Type B pancreatic cell (in vitro differentiated cells): ENCODE measurements at places on chromosomes 5 and 9.

- DNase-seq, result no peak
These were observed 24.0 kb downstream of the HNRNPK start for GRCh38 chr9:83956086-83956435.

DNA sequence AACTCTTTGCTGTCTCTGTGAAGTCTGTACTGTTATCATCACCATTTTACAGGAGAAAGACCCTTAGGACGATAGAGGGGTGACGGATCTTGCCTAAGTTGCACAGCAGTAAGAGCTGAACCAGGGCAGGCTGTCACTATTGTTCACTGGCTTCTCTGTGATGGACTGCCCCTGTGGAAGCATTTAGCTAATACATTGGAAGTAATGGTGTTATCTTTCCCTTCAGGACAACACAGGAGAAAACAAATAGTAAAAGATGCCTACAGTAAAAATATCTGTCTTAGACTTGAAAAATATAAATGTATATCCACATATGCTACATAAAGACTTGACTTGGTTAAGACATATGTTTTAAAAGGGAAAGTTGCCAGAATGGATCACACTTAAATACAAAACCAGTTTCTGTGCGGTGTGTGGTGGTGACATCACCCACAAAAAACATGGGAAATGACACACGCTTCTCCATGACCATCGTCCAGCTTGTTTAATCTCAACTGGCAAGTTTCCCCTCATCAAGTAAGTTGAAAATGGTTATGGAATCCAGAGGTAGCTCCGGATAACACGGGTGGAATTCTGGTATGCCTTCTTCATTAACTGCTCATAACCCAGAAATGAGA, 351.8 kb downstream of the EBF1 start:
- DNase-seq, result no peak

GRCh38 chr5:74542482-74542881, 98.0 kb downstream of the ENC1 start:
- DNase-seq, result no peak

DNA sequence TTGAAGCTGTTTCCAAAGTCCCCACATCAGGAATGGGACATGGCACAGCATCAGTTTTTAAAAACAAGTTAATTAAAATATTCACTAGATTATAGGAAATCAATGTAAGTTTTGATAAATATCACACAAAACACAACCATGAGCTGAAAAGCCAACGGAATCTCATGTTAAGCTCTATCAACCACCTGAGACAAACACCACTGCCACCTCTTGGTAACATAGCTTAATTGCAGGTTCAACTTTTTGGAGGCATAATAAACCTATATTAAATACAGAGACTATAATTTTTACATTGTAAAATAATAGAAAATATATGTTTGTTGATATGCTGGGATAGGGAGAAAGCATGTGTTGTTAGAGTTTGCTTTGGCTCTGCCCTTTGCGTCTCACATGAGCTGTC, 126.1 kb downstream of the SV2C start:
- no peak for DNase-seq

DNA sequence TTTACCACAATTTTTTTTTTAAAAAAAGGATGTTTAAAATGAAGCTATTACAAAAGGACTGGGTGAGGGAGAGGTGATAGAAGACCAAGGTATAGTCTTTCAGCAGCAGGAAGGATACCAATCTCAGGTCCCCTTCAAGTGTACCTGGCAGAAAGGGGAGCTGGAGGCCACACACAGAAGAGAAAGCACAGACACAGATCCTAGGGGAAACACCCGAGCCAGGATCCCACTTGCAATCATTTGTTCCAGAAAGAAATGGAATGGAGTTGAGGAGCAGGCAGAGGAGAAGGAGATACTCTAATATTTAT, 5.6 kb downstream of the GNPDA1 start:
- DNase-seq, result no peak

- no peak for DNase-seq
These were observed 226.4 kb upstream of the WWC1 start for GRCh38 chr5:168064933-168065622.

DNA sequence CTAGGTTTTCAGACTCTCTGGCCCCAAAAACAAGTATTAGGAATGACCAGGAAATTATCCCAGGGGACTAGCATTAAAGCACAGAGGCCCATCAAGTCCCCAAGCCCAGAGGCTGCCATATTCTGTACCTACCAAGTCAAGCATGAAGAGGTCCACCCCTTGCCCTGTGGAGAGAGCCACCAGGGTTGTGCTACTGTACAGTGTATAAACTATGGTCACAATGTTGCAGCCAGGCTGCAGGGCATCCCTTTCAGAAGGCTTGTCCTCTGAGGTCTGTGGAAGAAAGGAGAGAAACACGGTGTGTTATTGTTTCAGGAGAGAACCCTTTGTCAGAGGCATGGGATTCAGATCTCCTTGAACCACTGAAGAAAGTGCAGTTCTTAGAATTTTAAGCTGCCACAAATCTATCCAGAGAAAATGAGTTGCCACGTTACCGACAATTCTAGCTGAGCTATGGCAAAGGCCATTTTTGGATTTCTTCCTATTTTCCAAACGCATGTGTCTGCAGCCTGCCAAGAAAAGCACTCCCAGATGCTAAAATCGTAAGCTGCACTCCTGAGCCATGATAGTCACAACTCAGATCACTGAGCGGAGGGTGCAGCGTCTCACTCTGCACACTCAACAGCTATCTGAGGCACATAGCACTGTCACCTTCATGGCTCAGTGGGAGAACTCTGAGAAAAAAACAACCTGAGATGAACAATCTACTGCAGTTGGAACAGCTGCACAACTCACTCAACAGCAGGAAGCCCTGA, 45.5 kb upstream of the SPATA31E1 start:
- no peak for DNase-seq
